ENCODE measurements at places on chromosomes 1 and 21.
A peak's percentile ranks its signal among the peaks of the same experiment; 100 is the strongest.

GRCh38 chr1:216883518-216883917, 160.3 kb upstream of the ESRRG start:
- no peak for DNase-seq

DNA sequence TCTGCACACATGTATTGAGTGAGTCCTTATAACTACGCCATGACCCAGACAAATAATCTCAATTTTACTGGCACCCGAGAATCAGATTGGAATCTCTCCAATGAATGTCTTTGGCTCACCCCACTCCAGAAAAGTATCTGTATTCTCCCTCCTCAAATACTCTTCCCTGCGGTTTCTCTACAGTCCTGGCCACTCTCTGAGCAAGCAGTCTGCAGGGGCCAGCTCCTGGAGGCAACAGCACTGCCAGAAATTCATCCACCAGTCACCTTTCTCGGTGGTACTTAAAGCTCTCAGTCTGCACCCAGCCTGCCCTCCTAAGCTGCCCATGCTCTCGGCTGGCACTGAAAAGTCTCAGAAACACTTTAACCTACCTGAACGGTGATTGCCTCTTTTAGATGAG, 16.1 kb upstream of the LYST start:
- peak; percentile 72 for DNase-seq

DNA sequence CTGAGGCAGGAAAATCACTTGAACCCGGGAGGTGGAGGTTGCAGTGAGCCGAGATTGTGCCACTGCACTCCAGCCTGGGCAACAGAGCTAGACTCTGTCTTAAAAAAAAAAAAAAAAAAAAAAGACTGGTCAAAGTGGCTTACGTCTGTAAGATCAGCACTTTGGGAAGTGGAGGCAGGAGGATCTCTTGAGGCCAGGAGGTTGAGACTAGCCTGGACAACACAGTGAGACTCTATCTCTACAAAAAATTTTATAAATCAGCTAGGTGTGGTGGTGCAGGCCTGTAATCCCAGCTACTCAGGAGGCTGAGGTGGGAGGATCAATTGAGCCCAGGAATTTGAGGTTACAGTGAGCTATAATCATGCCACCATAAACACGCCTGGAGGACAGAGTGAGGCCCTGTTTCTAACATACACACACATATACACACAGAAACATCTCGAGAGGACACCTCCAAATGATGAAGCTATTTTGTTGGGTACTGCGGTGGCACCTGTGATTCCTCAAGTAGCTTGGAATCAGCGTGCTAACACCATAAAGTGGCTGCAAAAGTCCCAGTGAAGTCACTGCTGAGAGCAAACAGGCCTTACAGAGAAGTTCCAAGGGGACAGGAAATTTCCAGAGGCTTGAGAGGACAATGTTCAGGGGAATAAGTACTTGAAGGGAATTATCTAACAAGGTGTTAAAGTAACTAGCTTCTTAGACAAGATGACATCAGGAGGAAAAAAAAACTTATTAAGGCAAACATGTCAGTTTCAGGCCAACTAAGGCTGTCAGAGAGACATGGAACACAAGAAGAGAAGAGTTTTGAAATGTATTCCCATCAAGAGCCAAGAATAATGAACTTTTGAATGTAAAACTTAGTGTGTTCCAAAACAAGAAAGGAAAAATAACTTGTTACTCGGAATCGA, 1.3 kb downstream of the NADK start:
- DNase-seq = no peak

GRCh38 chr21:34520764-34521508, 8.9 kb upstream of the KCNE1 start:
- no peak for DNase-seq

- DNase-seq = no peak
Measured at GRCh38 chr1:24875257-24875656, 54.8 kb downstream of the RUNX3 start.

- no peak for DNase-seq
Measured at GRCh38 chr1:54290506-54291184, 90.7 kb downstream of the MRPL37 start.
